ENCODE measurements at places on chromosomes 11 and 22. TPM values are rescaled to one million over a fixed set of nuclear protein-coding genes. Genes with fewer than 3 reads are reported as not detected.

TRPC6 gene
- total RNA-seq: not detected

SLC6A5 gene
- total RNA-seq: not detected

FAM76B gene
- total RNA-seq: 17.4 TPM

PSMA1 gene
- 121 TPM for total RNA-seq

CHST1 gene
- total RNA-seq: not detected

OR5P2 gene
- total RNA-seq: 0.79 TPM

THRSP gene
- total RNA-seq: not detected

C22orf23 gene
- total RNA-seq: under 0.01 TPM

CCDC116 gene
- 0.11 TPM for total RNA-seq

RASL10A gene
- under 0.01 TPM for total RNA-seq

SEC14L6 gene
- total RNA-seq: not detected

HEPN1 gene
- not detected for total RNA-seq

MS4A12 gene
- total RNA-seq: not detected

P4HA3 gene
- total RNA-seq: 1.1 TPM

APOL3 gene
- total RNA-seq: not detected

TRIM6 gene
- 26.7 TPM for total RNA-seq

OR51I1 gene
- not detected for total RNA-seq

PTGDR2 gene
- not detected for total RNA-seq

VPS11 gene
- total RNA-seq: 23.2 TPM

CCDC157 gene
- 3.5 TPM for total RNA-seq

AHNAK gene
- total RNA-seq: 1,365 TPM

BTG4 gene
- 0.22 TPM for total RNA-seq

TEX54 gene
- total RNA-seq: not detected

SYT12 gene
- not detected for total RNA-seq

CD59 gene
- 1,573 TPM for total RNA-seq

CTNND1 gene
- 200 TPM for total RNA-seq

UBASH3B gene
- total RNA-seq: 207 TPM

GLYAT gene
- total RNA-seq: not detected

OR2AG1 gene
- not detected for total RNA-seq

AIFM3 gene
- total RNA-seq: 2.0 TPM

PRR33 gene
- total RNA-seq: not detected

SLC29A2 gene
- total RNA-seq: 0.39 TPM

MYRF gene
- total RNA-seq: 1.2 TPM

OR51B2 gene
- not detected for total RNA-seq

OR8B12 gene
- total RNA-seq: not detected

VWCE gene
- 0.65 TPM for total RNA-seq

MUC2 gene
- total RNA-seq: not detected

OPCML gene
- not detected for total RNA-seq

HSD17B12 gene
- 22.8 TPM for total RNA-seq

All from placental epithelial cell (primary cell).